ENCODE measurements at places on chromosomes 12 and 14.

DNA sequence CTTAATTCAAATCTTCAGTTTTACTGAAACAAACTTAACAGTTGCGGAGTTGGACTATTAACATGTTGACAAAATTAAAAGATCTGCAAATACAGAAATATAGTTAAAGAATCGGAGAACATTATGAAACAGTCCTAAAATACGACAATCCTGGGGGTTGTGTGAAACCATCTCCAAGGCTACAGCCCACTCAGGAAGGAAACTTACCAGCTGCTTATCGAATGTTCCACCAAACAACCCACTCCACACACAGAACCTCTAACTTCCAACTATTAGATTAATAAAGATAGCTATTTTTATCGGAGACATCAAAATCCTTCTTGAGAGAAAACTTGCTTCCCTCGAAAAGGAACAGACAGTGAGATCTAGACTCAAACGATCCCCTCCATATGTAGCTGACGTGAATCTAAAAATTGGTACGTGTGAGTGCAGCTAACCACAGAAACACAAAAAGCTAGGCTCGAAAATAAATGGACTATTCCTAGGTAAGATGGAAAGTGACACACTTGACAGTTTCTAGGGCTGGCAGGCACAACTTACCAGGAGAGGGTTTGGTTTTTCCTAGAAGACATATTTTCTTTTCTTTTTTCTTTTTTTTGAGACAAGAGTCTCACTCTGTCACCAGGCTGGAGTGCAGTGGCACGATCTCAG, 12.9 kb downstream of the VPS37B start:
- no peak for DNase-seq

GRCh38 chr12:106776897-106777296, 2.4 kb downstream of the RIC8B start:
- no peak for DNase-seq

GRCh38 chr12:82357340-82357739, 847 bp downstream of the CCDC59 start:
- no peak for DNase-seq

DNA sequence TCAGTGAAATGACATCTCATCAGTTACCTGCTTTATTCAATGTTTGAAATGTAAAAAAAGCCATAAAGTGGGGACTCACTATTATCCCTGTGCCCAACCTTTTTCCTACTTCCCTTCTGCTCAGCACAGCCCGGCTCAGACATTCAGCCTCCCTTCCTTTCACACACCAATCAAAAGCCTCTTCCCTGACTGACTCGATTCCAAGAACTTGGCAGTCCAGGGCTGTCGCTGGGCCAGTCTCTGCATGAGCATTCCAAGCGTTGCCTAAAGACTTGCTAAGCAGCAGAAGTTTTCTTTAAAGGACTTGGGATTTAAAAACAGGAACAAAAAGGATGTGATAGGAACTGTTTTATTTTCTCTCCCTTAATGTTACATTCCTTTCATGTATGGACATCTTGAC, 22.7 kb downstream of the ITPR2 start:
- no peak for DNase-seq

GRCh38 chr14:24984846-24985589, 64.9 kb downstream of the STXBP6 start:
- no peak for DNase-seq

GRCh38 chr14:67371247-67372148, 11.4 kb downstream of the EIF2S1 start:
- no peak for DNase-seq

- no peak for DNase-seq
Observed at GRCh38 chr12:14577344-14577743, 9.7 kb upstream of the PLBD1 start.
